ENCODE measurements at places on chromosomes 2 and 18.

- no peak for DNase-seq
Observed at GRCh38 chr2:140401056-140401455, 1620.9 kb upstream of the NXPH2 start.

- no peak for DNase-seq
Observed at GRCh38 chr18:44589693-44590355, 90.9 kb upstream of the SETBP1 start.

DNA sequence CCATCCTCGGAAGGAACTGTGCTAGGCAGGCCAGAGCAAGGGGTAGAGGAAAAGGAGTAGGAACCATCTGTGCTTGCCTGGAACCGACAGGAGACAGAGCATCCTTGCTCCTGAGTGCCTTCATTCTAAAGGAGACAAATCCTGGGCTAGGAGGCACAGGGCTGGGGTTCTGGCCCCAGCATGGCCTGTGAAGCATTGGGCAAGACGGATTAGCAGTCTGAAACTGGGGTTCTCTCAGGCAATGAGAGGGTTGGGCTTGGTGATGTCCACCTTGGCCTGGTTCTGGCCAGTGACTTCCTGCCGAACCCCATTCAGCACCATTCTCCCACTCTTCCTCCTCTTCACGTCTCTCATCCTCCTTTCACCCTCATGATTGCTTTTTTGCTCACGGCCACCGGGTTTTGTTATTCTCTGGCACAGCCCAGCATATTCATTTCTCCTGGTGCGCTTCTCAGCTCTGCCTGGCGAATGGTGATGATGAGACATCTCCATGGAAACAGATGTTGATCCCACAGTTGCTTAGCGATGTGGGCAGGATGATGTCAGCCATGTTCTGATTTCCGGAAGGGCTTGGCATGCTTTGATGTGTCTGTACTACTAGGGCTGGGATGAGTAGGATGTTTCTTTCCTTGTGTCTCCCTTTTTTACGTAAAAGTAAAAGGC lies 127.7 kb downstream of the CAPN13 start:
- no peak for DNase-seq

- DNase-seq, result no peak
Observed at GRCh38 chr2:229180658-229181057, 90.4 kb downstream of the PID1 start.

DNA sequence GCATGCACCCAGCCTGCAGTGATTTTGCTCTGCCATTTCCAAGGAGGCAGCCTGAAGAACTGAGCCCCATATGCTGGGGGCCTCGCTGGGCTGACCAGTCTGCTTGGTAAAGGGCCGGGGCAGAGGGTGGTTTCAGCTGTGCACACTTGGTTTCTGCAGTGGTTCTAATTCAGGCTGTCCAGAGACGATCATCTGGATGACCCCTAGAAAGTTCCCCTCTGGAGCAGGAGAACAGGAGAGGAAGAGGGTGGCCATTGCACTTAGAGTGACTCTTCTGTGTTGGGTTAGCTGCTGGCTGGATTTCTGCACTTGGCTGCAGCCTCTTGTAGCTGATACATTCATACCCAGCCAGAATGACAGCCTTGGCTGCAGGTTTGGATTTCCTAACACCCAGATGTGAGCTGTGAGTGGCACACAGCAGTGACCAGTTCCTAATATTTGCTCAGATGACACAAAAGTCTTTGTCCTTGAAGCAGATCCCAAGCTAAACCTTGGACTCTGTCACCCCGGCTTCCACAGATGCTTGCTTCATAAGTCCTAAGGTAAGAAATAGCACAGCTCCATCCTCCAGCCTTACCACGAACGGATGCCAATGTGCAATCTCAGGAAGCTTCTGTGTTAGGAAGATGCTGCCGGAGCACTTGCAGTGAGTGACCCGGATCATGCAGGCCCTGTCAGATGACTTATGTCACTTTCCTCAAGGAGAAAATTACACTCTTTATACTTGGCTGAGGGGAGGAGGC lies 105.6 kb downstream of the HNRNPLL start:
- DNase-seq, result no peak

All from cerebellar nuclear complex (tissue), 1 donor.